GM12865 (cell line): ENCODE measurements at places on chromosomes 16 and 17.

DNA sequence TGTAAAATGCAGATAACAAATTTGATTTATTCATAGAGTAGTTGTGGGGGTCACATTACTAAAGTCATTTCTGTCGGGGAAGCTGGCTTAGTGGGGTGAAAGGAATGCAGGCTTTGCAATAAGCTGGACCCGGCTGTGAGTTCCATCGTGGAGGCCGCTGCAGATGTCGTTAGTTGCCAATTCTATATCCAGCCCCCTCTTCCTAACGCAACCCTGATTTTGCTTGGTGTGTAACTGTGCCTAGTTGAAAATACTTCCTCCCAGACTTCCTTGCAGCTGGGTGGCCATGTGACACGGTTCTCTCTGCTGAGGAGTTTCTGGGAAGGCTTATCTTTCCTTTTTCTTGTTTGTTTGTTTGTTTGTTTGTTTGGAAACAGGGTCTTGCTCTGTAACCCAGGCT lies 4.5 kb downstream of the MFSD6L start:
- peak; percentile 0 for DNase-seq

DNA sequence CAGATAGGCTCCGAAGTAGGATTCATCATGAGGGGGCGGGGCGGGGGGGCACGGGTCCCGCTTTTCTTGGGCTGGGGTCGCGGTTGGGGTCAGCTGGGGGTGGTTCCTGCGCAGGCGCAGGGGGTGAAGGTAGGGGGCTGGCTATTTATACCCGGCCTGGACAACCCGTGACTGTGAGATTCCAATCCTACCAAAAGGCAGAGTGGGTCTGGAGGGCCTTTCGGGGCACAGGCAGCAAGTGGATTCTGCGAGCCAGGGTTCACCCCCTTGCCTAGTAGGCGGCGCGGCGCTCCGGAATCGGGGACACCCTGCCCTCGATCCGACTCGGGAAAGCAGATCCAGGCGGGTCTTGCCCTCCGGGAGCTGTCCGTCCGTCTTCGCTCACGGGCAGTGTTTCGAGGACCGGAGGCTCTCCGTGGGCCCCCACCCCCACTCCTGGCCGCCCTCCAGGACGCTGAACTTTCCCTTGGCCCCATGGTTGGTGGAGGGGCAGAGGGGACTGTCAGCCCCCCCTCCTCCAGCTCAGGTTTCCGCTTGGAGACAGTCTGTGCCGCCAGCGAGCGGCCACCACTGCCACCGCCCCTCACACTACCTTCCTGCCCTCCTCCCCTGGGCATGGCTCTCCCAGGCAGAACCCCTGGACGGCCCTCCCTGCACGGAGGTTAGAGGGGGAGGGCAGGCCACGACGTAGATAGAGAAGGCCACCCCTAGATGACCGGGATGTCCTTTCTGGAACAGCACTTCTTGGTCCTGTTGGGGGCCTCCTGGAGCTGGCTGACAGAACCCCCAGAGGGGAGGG lies 634 bp downstream of the SLC2A4 start:
- no peak for DNase-seq

- no peak for DNase-seq
Observed at GRCh38 chr17:54937018-54937417, 31.4 kb downstream of the COX11 start.

- no peak for DNase-seq
Observed at GRCh38 chr16:17463335-17463734, 7.4 kb downstream of the XYLT1 start.

- no peak for DNase-seq
Observed at GRCh38 chr17:5933430-5933829, 136.7 kb upstream of the WSCD1 start.

DNA sequence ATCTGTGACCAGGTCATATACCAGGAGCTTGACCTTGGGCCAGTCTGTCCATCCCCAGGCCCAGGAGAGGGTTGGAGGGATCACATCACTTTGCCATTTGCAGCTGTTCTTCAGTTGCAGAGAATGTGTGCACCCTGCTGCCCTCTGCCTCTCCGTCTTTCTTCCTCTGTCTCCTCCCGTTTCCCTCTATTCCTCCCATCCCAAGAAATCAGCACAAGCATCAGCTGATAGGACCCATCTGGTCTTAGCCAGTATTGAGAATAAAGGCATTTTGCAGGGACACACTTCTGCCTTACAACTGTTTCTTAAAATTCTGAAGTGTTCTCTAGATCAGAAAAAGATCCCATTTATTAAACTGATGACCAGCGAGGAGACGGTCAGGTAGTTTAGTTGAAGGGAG lies 368.7 kb downstream of the CPPED1 start:
- DNase-seq: no peak

DNA sequence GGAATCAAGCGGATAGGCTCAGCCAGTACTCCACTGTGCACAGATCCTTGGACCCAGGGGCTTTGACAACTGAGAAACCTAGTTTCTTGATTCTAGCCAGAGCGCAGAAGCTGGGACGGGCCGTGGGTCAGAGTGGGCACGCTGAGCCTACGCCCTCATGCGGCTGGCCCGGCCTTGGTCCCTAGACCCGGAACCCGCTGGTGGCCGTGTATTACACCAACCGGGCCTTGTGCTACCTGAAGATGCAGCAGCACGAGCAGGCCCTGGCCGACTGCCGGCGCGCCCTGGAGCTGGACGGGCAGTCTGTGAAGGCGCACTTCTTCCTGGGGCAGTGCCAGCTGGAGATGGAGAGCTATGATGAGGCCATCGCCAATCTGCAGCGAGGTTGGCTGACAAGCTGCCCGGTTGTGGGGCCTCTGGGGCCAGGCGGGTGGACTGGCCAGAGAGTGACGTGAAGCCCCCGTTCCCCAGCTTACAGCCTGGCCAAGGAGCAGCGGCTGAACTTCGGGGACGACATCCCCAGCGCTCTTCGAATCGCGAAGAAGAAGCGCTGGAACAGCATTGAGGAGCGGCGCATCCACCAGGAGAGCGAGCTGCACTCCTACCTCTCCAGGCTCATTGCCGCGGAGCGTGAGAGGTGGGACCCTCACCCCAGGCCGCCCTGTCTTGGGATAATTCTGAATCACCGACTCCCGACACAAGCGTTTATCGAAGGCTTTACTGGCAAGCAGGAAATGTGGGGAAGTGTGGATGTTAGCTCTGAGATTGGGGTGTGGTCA lies 946 bp downstream of the STUB1 start:
- peak; percentile 49 for DNase-seq

GRCh38 chr17:82876602-82877379 lies 37.0 kb upstream of the ZNF750 start:
- DNase-seq: no peak

- DNase-seq: no peak
Observed at GRCh38 chr16:50685462-50686063, 4.5 kb upstream of the SNX20 start.

DNA sequence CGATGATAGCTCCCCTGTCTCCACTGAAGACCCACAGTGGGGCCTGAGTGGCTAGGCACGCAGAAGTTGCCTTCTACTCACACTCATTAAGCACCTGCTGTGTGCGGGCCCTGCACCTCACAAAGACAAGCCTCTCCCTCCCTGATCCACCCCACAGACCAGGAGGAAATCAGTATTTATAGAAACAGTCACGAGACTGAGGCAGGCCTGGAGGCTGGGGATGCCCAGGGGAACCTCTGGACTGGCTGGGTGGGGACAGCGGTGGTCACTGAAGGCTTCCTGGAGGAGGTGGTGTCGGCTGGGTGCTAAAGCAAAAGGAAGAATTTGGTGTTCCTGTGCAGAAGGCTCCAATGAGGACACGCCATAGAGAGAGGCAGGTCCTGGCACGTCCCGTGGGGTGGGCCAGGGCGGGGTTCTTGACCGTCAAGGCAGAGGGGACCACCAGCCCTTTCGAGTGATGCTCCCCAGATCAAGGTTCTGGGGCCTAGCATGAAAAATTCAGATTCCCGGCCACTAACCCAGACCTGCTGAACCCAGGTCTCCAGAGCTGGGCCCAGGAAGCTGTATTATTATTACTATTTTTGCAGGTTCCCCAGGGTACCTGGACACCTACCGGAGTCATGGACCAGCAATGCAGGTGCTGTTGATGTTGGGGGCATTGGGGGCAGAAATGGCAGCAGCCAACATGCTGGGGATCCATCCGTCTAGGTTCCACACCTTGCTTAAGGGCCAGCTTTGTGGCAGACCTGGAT lies 23.0 kb downstream of the PPL start:
- no peak for DNase-seq

- no peak for DNase-seq
Observed at GRCh38 chr17:77719806-77720205, 238.7 kb upstream of the TNRC6C start.

DNA sequence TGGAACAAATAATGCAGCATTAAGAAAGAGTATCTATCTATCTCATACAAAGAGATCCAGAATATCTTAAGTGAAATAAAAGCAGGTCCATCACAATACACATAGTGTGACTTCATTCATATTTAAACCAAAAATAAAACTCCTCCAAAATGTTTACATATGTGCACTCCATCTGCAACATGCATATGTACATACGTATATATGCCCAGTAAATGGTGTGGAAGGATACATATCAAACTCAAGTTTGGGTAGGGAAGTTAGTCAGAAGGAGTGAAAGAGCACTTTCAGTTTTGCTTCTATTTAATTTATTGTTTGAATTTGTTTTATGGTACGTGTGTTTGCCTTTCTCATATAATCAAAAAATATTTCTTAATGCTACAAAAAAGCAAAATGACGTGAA lies 12.0 kb upstream of the ADAT1 start:
- no peak for DNase-seq

- DNase-seq: no peak
Observed at GRCh38 chr17:45406107-45406506, 26.6 kb downstream of the ARHGAP27 start.

GRCh38 chr17:65984299-65984698 lies 207.6 kb downstream of the CEP112 start:
- DNase-seq: no peak

DNA sequence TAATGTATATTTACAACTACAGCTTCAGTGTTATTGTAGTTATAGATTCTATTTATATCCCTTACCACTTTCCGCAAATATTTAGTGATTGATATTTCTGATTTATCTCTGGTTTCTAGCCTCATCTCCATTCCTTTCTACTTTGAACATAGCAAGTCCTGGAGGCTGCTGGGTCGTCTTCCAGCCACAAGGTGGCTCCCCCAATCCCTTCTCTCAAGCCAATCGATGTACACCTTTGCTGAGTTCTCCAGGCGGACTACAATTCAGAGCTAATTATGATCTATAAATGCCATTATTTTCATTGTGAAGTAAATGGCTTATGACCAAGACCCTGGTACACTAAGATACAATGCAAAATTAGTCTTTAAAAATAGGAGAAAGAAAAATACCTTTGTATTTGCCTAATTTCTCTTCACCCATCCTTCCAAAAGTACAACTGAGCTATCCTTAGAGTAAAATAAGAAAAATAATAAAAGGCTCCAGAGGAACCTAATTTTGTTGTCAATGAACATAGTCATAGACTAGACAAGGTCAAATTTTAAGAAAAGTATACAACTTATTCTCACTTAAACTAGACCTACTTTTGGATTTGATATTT lies 122.1 kb downstream of the SKAP1 start:
- DNase-seq: peak; percentile 84

GRCh38 chr16:65958086-65958485 lies 408.4 kb upstream of the CDH5 start:
- no peak for DNase-seq

DNA sequence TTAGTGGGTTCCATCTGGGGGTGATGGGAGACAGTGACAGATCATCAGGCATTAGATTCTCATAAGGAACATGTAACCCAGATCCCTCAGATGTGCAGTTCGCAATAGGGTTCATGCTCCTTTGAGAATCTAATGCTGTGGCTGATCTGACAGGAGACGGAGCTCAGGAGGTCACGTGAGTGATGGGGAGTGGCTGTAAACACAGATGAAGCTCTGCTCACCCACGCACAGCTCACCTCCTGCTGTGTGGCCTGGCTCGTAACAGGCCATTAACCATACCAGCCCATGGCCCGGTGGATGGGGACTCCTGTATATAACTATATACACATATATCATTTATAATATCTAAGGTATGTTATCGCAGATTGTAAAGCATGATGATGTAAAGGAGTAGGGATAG lies 214.2 kb downstream of the MAF start:
- no peak for DNase-seq

GRCh38 chr17:73286863-73287296 lies 24.9 kb downstream of the CDC42EP4 start:
- DNase-seq: no peak

DNA sequence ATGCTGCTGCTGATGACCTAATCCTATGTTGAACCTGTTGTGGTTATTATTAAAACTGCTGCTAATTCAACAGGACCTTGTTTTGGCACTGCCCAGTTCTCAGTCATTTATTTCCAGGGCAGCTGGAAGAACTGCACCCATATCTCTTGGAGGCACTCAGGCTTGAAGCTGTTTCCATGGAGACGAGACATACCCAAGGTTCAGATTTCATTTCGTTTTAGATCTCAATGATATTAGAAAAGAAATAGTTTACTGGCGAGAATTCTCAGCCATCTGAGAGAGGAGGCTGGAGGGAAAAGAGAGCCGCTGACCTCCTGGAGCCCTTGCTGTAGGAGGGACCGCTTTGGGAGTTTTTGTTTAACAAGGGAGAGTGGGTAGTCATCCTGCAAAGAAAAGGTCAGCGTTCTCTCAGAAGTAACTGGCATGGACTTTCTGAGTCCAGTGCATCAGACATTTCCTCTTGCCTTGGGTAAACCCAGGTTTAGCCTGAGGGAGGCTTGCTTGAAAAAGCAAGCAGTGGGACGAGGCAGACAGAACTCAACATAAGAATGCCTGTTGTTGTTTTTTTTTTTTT lies 75.4 kb downstream of the YPEL2 start:
- peak; percentile 45 for DNase-seq

- DNase-seq: no peak
Observed at GRCh38 chr17:8372422-8372821, 4.1 kb downstream of the KRABD2 start.

DNA sequence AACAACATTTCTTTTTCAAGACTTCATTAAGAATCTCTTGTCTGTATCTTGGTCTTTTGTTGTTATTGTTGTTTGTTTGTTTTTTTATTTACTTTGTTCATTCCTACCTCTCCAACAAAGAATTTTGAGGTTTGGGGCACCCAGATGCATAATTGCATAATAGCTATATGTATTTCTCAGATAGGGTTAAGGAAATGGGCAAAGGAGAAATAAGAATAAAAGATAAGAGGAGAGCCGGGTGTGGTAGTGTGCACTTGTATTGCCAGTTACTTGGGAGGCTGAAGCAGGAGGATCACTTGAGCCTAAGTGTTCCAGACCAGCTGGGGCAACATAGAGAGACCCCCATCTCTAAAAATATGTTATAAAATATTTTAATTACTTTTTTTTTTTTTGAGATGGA lies 30.5 kb downstream of the CDH1 start:
- no peak for DNase-seq

DNA sequence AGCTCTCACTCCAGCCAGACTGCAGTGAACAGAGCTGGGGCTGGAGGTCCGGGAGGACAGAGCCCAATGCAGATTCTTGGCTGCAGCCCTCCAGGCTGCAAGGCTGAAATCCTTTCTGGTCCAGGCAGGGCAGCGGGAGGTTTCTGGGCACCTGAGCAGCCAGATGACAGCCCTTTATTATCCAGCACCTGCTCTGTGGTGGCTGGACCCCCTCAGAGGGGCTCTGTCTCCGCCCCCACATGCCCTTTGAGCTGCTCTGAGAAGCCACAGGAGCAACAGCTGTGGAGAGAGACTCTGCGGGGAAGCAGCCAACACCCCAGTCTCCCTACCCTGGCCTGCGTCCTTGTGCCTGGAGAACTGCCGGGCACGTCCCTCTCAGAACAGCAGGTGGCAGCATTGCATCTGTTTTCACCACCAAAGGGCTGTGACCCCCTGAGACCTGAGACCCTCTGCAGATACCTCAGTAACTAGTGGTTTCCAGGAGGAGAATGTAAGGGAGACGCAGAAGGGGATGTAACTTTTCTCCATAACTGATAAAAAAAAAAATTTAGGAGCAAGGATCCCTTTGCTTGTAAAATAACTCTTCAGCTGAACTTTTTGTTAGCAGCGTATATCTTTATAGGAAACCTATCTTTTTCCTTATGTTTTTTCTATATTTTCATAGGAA lies 3.7 kb upstream of the CNP start:
- DNase-seq: peak; percentile 76
